Stimulated activated effector memory CD8-positive, alpha-beta T cell treated with anti-CD3 and anti-CD28 coated beads, Interleukin-12 subunit alpha, Interleukin-12 subunit beta, amount 100 ng/mL, for 72 hours (primary cell): ENCODE measurements at places on chromosomes 7 and 10.
A peak's percentile ranks its signal among the peaks of the same experiment; 100 is the strongest.

GRCh38 chr7:112779667-112780066 is 10.5 kb downstream of the TMEM168 start:
- DNase-seq: no peak

- DNase-seq: no peak
These were observed 345.3 kb downstream of the CXCL12 start for GRCh38 chr10:44039599-44039998.

DNA sequence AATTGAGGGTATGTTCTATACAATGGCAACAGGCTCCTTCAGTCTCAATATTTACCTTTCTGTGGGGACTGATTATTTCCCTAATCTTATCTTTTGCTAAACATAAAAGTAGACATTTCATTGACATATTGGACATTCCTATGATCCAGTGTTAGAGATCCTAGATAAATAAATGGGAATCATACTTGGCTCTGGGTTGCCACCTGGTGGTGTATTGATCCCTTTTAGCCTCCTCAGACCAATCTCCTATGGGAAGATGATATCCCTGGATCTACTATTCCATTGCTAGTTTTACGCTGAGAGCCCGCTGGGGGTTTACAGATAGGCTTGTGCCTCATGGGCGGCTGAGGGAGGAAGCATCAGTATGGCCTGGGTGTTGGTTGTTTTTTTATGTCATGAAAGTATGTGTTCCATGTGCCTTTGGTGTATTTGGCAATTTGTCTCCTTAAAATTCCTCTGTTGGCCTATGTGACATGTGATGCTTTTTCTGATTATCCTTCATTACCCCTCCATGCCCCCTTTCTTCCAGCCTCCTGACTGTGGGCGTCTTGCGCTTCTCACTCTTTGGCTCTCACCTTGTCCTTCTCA is 18.8 kb downstream of the CELF2 start:
- no peak for DNase-seq

DNA sequence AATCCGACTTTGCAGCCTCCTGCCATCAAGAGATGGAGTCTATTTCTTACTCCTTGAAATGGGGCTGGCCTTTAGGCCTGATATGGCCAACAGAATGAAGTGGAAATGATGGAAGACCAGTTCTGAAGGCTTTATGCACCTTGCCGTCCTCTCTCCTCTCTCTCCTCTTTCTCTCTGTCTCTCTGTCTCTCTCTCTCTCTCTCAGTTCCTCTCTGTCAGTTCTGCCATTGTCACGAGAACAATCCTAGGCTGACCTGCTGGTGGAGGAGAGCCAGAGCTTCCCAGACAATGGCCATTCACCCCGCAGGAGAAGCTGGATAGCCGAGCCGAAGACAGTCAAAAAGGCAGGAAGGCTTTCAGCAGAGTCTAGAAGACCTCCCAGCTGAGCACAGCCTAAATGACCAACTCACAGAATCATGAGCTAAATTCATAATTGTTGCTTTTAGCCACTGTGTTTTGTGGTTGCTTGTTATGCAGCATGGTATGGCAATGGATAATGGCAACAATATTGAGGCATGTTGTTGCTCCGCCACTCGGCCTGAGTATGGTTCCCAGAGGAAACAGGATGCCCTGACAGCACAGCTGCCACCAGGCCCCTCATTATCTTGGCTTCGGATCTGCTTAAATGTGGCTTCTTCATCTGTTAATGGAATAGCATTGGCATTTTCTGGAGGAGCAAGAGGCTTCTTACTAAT is 35.5 kb downstream of the FRMPD2 start:
- DNase-seq: no peak

DNA sequence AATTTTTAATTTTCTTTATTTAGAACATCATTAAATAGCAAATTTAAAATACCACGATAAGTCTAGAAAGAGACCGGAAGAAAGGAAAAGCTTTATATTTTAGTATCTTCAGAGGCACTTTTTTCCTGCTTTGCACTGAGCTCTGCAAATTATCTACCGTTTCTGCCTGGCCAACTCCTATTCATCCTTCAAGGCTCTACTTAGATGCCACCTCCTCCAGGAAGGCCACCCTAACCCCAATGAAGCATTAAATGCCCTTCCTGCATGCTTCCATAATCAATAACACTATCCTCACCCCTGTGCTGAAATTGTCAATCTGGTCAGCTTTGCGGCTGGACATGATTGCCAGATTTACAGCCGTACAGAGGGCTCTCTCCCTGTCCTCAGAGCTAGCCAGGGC is 141.8 kb upstream of the CHST15 start:
- DNase-seq: no peak

GRCh38 chr7:16356301-16356958 is 64.9 kb downstream of the CRPPA start:
- DNase-seq: no peak

GRCh38 chr10:13236638-13237037 is 2.5 kb upstream of the UCMA start:
- no peak for DNase-seq

DNA sequence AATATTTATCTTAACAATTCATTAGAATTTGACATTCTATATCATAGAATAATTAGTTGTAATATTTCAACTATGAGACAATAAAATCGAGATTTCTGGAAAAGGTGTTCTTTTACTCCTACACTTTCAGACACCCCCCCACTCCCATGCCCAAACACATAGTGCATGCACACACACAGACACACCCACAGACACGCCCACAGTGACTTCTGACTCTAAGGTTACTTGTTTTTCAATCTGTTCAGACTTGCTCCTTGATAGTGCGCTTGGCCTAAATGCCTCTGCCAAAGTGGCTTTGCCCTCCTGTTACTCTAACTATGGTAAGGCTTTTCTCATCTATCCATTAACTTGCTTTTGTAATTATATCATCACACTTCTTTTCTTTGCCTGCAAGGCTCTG is 144.0 kb upstream of the PPP1R3A start:
- no peak for DNase-seq

DNA sequence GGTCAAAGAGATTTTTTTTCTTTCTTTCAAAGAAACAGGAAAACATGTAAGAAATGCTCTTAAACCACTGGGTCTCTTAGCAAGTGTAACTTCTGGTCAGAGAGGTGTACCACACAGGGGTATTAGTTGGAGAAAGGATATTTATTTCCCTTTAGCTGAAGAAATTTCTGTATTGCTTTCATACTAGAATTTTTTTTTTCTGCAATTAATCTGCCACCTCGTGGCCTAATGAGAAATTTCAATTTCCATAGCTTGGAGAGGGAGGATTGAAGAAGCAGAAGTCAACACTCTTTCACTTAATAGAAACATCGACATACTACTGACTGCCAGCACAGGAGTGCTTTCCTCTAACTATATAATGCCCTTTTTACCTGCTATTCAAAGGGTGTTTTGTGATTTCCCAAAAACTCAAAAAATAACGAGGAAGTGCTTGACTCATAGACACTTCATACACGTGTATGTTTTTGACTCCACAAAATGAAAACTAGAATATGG is 177.6 kb upstream of the NAMPT start:
- no peak for DNase-seq

DNA sequence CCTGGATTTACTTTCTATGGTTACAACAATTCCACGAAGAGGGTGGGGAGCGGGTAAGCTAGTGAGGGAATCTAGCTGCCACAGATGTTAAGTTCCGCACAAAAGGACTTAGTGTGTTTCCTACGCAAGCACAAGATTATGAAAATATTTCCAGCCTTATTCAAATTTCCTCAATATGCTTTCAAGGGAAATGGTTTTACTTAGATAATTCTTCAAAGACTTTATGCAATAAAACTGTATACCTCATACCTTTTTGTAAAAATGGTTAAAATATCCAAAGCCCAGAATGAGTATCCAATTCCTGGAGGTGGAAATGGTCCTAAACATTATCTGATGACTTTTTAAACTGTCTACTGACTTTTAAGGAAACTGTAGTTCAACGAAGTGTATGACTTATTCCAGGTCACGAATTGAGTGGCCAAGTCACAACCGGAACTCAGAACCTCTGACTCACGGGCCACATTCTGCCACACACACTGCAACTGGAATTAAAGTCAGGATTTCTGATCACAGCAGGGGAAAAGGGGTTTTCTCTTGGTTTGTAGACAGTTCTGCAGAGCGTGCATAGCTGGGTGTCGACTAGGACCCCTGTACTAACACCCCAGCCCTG is 20.2 kb upstream of the INSIG1 start:
- no peak for DNase-seq

- DNase-seq: peak; percentile 94
These were observed at the start of gene EIF3B for GRCh38 chr7:2354186-2354938. Gene EIF3B (plus strand): TSS chr7:2354827. CDS start chr7:2354922, 95 bp downstream.

DNA sequence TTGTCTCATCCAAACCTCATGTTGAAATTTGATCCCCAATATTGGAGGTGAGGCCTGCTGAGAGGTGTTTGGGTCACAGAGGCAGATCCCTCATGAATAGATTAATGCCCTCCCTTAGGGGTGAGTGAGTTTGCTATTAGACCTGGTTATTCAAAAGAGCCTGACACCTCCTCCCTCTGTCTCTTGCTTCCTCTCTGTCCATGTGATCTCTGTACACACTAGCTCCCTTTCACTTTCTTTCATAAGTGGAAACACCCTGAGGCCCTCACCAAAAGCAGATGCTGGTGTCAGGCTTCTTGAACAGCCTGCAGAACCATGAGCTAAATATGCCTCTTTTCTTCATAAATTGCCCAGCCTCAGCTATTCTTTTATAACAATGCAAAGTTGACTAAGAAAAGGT is 447.1 kb downstream of the MDFIC start:
- no peak for DNase-seq

- no peak for DNase-seq
These were observed 54.1 kb downstream of the NRAP start for GRCh38 chr10:113609704-113610108.

- no peak for DNase-seq
These were observed 474.2 kb downstream of the ADRA2A start for GRCh38 chr10:111551001-111551400.

DNA sequence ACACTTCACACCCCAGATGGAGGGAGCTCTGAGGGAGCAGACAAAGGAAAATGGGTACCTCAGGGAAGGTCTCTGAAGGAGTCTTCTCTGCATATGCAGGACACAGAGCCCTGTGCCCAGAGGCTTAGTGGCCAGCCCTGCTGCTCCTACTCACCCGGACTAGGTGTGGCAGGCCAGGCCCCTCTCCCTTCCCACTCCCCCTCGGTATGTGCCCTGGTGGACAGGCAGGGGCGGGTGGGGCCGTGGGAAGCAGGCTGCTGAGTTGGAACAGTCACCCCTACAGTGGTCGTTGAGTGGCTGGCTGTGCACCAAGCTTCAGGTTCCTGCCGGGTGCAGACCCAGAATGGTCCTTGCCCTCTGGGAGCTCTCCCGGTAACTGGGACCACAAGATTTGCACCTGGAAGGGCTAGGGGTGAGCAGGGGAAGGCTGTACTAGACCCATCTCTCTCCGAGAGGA is 68.6 kb downstream of the ZMIZ1 start:
- DNase-seq: peak; percentile 67

GRCh38 chr7:50274361-50274760 is 30.2 kb upstream of the IKZF1 start:
- no peak for DNase-seq

GRCh38 chr7:3092468-3092867 is 48.8 kb upstream of the CARD11 start:
- peak; percentile 82 for DNase-seq

DNA sequence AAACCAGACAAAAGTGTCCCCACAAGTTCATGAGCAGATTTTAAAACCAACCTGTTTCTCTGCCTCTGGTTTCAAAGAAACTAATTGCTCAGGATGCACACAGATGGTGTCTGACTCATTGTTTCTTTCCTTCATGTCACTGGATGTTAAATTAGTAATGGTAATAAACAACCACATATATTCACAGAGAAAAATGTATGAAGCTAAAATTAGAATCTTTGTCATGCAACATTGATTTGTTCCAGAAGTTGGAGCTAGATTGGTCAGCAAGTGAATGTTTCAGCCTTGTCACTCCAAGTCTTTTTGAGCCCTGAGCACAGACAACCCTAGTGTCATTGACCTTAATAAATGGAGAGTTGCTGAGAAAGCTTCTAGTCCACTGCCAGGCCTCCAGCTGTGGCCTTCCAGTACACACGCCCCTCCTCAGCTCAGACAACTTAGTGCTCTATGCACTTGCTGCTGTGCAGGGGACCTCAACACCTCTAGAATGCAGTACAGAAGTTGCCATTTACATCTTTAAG is 175.9 kb downstream of the CCDC71L start:
- DNase-seq: no peak

- no peak for DNase-seq
These were observed 72.1 kb downstream of the ITGB8 start for GRCh38 chr7:20402747-20403230.

- no peak for DNase-seq
These were observed 563.3 kb upstream of the LRRTM3 start for GRCh38 chr10:66362522-66362921.

- DNase-seq: no peak
These were observed 15.1 kb upstream of the AKR1B10 start for GRCh38 chr7:134512271-134512670.

GRCh38 chr7:108402865-108403264 is 53.4 kb downstream of the NRCAM start:
- DNase-seq: no peak

GRCh38 chr7:24825931-24826661 is 68.8 kb upstream of the GSDME start:
- DNase-seq: peak; percentile 52

DNA sequence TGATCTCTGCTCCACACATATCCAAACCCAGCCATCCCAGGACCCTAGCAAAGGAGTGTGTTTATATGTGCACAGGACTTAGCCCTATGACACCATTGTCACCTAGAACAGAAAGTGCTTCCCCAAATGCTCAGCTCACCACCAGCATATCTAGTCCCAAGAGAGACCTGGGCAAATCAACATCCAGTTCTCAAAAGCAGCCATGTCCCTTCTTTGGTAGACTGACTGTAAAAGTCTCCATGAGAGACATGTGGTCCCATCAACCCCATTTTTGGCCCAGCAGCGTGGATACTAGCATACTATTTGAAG is 20.9 kb upstream of the ARHGAP22 start:
- DNase-seq: no peak

DNA sequence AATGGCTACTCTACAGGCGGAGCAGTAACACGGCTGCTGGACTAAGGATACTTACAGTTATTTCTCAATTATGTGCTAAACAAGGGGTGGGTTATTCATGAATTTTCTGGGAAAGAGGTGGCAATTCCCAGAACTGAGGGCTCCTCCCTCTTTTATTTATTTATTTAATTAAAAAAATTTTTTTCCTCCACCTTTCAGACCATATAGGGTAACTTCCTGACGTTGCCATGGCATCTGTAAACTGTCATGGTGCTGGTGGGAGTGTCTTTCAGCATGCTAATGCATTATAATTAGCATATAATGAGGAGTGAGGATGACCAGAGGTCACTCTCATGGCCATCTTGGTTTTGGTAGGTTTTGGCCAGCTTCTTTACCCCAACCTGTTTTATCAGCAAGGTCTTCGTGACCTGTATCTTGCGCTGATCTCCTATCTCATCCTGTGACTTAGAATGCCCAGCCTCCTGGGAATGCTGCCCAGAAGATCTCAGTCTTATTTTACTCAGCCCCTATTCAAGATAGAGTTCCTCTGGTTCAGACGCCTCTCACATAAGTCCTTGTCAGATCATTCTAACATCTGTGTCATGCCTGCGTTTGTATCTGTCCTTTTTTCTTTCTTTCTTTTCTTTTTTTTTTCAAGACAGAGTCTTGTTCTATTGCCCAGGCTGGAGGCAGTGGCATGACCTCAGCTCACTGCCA is 15.9 kb upstream of the STOX1 start:
- no peak for DNase-seq
